Calu3 (cell line): ENCODE measurements at places on chromosomes 2 and 18.

- no peak for DNase-seq
Observed at GRCh38 chr2:98028101-98028561, 32.4 kb upstream of the TMEM131 start.

GRCh38 chr2:191686729-191687128 lies 8.8 kb downstream of the NABP1 start:
- no peak for DNase-seq

GRCh38 chr2:70133491-70134322 lies 46.4 kb downstream of the PCBP1 start:
- no peak for DNase-seq

- no peak for DNase-seq
Observed at GRCh38 chr2:4909346-4910009, 782.7 kb upstream of the SOX11 start.

DNA sequence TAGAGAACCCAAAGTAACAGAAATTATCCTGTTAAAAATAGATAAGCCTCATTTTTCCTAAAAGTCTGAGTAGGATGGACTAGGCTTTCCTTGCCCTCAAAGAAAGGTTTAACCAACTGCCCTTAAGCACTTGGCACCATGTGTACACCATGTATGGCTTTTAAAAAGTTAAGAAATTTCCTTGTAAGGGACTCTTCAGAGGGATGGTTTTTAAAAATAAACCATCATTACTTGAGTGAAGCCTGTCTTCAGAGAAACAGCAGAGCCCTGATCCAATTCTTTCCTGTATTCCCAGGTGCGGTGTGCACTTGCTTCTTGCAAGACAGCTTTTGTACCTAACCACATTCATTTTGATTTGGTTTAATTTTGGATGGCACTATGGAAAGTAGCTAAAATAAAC lies 1.1 kb upstream of the NEMP2 start:
- no peak for DNase-seq

- DNase-seq, result peak; percentile 84
Observed at GRCh38 chr2:203656522-203657287, 49.7 kb upstream of the CD28 start.

GRCh38 chr2:88011011-88011410 lies 5.3 kb downstream of the RNU2-63P start:
- DNase-seq, result no peak

DNA sequence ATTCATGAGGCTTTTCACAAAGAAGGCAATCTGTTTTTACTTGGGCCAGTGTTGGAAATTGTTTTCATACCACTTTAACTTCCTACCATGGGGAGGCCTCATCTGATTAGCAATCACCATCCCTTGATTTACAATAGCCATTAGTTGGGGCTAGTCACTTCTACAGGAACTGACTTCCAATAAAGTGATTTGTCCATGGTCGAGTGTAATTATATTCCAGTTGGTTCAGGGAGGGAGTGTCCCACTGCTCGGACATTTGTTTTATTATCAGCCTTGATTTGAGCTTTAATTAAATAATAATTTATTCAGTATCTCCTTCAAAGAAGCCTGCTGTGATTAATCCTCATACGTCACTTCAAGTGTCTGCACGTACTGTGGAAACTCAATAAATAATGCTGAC lies 233.9 kb upstream of the CNTNAP5 start:
- DNase-seq, result no peak

DNA sequence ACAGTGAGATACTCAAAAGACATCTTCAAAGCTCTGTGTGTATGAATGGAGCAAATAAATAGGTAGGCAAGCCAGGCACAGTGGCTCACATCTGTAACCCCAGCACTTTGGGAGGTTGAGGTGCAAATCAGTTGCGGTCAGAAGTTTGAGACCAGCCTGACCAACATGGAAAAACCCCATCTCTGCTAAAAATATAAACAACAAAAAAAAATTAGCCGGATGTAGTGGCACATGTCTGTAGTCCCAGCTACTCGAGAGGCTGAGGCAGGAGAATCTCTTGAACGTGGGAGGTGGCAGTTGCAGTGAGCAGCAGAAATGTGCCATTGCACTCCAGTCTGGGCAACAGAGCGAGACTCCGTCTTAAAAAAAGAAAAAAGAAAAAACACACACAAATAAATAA lies 945.1 kb upstream of the PIK3C3 start:
- no peak for DNase-seq

DNA sequence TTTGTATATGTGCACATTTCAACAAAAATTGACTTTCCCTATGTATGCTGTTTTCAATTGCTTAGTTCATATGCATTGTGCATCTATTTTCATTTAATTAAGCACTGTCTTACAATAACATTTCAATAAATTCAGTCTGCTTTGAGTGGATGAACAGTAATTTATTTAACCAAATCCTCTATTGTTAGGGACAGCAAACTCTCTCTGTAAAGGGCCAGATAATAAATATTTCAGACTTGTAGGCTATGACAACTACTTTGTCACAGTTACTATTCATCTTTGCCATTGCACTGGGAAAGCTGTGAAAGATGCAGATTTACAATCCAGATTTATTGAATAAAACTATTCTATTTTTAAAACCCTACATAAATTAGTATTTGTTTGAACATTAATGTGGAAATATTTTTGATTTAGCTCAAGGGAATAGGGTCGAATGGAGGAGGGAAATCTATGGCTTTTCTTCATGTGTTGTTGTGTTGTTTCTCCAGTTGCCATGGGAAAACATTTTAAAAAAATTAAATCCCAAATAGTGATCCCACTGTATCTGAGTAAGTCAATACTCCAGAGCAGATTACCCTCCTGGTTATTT lies 14.2 kb upstream of the RAB27B start:
- no peak for DNase-seq

- no peak for DNase-seq
Observed at GRCh38 chr18:61471942-61472341, 138.7 kb downstream of the CDH20 start.

DNA sequence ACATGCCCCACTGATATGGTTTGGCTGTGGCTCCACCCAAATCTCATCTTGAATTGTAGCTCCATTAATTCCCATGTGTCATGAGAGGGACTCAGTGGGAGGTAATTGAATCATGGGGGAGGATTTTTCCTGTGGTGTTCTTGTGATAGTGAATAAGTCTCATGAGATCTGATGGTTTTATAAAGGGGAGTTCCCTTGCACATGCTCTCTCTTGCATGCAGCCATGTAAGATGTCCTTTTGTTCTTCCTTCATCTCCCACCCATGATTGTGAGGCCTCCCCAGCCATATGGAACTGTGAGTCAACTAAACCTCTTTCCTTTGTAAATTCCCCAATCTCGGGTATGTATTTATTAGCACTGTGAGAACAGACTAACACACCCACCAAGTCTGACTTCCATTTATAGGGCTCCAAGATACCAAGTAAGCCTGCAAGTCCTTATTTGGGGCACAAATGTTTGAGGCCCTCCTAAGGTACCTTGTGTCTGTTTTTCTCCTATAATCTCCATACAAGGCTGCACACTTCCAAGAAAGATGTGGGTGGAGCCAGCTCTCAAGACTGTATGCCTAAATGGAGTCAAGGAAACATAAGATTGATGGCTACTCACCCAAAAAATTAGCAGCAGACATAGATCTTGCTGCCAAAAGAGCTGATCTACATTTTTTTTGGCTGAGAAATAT lies 364.7 kb downstream of the TXNL1 start:
- DNase-seq, result no peak

GRCh38 chr2:8327371-8328100 lies 354.3 kb upstream of the ID2 start:
- DNase-seq, result no peak

DNA sequence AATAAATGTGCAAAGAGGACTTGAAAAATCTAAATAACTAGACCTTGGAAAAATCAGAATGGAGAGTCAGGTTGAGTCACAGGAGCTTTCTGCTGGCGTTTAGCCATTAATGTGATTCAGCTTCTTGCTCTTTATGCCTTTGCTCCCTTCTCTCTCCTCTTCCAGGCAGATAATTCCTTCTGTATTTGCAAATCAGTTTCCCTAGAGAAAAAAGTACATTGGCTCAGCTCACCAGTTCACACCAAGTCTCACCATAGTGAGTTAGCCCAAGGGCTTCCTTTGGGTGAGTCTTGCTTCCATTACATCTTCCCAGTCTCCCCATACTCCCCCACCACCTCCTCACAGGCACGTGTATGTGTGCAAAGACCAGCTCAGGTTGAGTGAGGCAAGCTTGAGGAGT lies 73.6 kb downstream of the CYBRD1 start:
- no peak for DNase-seq

DNA sequence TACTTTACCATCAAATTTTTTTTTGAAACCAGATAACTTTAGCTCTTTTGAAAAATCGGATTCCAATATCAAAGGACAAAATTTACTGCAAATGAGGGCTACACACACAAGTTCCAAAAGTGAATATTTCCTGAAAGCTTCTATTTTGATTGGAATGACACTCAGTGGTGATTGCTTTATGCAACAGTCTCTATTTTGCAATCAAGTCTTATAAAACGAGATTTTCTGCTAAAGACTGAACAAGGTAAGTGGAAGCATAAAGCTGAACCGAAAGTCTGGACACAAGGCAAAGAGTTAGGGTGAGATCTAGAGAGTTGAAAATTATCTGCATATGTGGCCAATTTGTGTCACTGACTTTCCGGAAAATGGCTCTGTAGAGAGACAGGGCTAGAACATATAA lies 145.0 kb upstream of the OSR1 start:
- DNase-seq, result no peak

DNA sequence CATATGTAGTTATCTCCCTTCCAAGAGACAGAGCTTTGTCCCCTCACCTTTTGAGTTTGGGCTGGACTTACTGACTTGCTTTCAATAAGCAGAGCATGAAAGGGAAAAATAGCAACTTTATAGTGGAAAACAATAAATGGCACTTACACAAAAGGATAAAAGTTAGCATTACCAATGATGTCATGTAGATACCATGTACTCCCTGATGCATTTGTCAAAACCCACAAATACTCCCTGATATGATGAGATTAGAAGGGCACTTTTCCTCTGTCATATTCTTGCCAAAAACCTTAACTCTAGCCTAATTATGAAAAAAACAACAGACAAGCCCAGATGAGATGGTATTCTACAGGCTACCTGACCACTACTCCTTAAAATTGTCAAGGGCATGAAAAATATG lies 16.0 kb downstream of the HIBCH start:
- DNase-seq, result no peak

GRCh38 chr2:671787-672605 lies 5.2 kb downstream of the TMEM18 start:
- DNase-seq, result no peak
